ENCODE measurements at places on chromosomes 5 and 9.

DNA sequence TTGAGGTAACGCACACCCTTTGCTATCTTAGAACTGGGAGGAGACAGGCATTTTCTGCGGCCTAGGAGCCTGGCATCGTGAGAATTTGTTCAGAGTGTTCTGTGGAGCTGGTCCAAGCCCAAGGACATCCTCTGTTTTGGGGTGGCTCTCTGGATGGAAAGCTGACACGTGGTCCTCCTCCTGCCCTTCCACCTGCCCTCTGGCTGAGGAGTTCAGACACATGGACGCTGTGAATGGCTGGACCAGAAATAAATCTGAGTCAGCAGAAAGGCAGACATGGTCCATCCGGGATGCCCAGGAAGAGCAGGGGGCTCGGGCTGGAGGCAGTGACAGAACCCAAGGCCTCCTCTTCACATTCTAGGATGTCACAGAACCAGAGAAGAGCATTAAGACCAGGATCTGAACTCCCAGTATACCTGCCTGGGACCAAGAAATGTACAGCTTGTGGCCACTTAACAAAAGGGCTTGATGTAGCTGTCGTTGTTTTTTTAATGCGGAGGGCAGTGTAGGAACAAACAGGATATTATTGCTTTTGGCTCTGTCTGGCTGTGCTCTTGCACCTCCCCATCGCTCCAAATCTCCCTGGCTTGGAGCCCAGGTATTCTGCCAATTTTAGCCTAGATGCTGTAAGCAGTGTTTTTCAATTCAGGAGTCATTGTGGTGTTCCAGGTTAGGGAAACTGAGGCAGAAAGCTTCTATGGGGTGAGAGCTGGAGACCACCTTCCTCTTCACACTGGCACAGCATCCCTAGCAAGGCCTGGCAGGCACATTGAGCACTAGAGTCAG, 2.4 kb downstream of the CKMT2 start:
- DNase-seq = no peak

GRCh38 chr5:34584165-34584564, 72.0 kb upstream of the RAI14 start:
- no peak for DNase-seq

GRCh38 chr9:93579711-93580516, 3.5 kb downstream of the PHF2 start:
- no peak for DNase-seq

DNA sequence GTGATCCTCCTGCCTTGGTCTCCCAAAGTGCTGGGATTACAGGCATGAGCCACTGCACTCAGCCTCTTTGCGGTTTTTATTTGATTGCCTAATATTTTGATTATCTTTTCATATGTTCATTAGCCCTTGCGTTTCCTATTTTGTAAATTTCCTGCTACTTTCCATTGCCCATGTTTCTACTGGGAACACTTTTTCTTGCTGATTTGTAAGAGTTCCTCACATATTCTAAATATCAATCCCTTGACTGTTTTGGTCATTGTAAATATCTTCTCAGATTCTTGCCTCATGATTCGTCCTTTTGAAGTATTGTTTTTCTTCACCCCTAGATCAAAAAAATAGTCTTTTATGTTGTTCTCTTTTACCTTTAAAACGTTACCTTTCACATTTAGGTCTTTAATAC, 37.9 kb upstream of the TTC1 start:
- DNase-seq = no peak

DNA sequence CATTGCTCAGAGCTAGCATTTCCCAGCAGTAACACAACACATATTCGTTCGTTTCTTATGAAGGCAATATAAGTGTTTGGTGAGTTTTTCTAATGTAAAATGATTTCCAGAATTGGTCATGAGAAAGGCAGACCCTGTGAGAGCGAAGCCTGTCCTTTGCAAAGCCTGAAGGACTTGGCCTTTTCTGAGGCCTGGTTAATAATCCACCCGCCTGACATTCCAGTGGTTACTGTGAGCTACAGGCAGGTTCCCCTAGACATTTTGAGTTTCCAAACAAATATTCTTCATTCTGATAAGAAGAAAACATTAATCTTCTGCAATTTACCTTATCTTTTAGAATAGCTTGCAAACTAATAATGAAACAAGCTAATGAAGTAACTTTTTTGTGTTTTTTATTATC, 38.0 kb downstream of the ADAMTS16 start:
- DNase-seq = no peak

DNA sequence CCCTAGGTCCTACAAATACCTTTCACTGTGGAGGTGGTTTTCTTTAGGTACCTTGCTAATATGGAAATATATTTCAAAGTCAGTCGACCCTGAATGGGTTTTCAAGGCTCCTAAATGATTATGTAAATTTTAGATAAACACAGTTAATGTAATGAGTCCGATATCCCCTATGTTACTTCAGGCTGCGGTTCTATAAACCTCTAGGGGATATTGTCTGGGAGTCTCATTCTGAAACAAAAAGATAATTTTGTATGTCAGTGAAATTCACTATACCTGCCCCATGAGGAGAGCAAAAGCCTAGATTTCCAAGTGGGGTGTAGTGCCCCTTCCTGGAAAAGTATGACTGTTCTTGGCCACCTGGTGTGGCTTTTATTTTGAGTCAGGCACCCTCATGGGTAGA, 377.3 kb downstream of the ICE1 start:
- no peak for DNase-seq

GRCh38 chr9:124780060-124780756, 3.3 kb downstream of the OLFML2A start:
- no peak for DNase-seq
